Activated T-cell treated with anti-CD3 and anti-CD28 coated beads for 1 hour (primary cell): ENCODE measurements at places on chromosomes 3 and 15.

DNA sequence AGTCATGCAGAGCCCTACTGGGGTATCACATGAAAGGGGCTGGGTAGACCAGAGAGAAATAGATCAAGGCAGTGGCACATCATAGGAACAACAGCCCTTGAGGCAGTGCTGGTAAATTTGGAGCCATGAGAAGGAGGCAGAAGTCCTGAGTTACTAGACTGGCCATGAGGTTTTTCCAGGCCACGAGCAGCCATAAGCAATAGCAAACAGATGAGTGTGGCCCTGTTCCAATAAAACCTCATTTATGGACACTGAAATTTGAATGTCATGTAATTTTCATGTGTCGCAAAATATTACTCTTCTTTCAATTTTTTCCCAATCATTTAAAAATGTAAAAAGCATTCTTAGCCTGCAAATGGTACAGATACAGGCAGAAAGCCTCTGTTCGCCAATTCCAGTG lies 28.1 kb upstream of the LRRN1 start:
- no peak for DNase-seq

DNA sequence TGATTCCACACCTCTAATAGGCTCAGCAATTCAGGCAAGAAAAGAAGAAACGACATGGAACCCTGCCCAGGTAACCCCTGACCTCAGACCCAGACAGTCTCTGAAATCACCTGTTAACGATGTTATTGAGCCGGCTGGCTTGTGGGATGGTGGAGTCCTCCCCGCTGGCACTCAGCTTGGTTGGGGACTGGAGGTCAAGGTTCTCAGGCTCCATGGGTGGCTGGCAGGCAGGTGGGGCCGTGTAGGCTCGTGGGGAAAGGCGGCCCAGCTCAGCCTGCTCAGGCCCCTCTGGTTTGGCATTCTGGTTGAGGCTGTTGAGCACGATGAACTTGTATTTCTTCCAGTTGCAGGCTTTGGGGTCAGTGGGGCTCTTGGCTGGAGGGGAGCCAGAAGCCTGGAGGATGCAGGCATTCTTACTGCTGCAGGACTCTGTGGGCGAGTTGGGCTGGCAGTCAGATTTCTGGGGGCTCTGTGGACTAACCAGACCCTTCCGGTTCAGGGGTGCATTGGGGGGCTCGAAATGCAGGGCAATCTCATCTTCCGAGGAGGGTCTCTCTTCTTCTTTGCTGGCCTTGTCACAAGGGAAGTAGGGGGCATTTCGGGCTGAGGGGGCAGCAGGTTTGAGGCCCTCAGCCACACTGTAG lies 16.2 kb downstream of the BCL6 start:
- DNase-seq, result no peak

DNA sequence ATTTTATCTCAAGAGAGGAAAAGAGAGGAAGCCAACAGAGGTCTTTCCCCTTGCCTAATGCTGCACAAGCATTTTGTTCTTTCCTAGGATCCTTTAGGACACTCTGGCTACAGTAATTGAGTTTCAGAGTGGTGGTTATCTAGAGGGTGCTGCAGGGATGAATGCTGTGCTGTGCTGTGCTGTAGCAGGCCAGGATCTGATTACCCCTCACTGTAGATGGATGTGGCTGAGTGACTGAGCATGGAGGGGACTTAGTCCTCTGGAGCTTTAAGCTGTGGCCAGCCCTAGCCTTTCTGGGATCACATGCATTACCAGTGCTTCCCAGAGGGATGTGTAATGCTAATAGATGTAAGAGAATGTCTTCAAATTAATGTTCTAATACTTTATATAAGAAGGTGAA lies 94.8 kb downstream of the SLC9A9 start:
- no peak for DNase-seq

- DNase-seq, result no peak
Measured at GRCh38 chr3:445960-446359, 249.4 kb downstream of the CHL1 start.

DNA sequence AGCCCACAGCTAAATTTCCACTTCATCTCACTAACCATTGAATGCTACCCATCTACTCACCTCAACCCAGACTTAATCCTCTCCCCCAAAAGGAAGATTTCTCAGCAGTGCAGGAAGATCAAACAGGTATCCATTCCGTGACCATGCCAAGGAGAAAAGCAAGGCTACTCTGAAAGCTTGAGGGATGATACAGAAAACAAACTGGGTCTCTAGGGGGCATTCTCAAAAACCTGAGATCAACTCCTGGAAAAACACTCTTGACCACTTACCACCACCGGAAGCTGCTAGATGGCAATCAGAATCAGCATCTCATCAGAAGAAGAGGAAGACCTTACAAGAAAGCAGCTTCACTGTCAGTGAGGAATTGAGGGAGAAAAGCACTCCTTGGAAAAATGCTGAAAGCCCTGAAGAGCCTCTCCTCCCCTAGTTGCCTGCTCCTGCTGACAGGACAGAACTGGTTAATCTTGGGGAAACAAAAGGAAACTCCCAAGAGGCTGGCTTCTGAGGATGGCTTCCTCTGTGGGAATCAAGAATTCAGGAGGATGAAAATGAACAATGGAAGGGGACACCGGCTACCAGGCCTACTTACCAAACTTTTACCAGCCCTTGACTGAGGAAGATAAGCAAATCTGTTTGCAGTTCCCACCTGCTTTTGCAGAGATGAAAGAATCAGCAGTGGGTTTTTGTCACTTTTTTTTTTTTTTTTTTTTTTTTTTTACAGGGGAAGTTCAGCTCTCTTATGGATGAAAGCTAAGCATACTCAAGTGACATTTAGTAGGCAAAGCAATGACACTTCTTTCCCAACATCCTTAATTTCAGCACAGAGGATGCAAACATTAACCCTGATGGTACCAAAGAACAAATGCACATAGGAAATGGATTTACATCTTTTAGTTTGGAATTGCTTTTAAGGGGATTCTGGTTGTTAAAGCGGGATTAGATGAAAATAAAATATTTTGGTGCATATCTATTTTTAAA lies at the start of gene ATP8B4:
Gene ATP8B4, minus strand, starts transcription at position 171 of the 978 bp plus-strand sequence. CDS start 12,267 bp downstream, outside the sequence.
- DNase-seq, result no peak

- no peak for DNase-seq
Measured at GRCh38 chr15:101351736-101352135, 56.7 kb upstream of the SNRPA1 start.

DNA sequence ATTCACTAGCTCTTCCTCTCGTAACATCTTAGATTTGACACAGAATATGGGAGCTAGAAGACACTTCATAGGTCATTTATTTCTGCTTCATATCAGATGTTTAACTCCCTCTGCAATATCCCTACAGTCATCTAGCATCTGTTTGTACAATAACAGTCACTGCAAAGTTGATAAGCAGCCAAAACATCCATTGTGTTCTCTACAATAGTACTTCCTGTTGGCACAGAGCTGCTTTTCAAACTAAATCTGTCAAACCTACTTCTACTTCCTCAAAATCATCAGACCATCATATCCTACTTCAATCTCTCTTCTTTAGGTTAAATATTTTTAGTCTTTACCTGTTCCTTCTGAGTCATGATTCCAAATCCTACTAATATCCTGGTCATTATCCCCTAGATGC lies 233.2 kb downstream of the FGF12 start:
- DNase-seq, result no peak

GRCh38 chr3:79930196-79930595 lies 162.4 kb upstream of the ROBO1 start:
- no peak for DNase-seq

- DNase-seq, result no peak
Measured at GRCh38 chr3:58704745-58705144, 38.2 kb upstream of the FAM3D start.

- DNase-seq, result no peak
Measured at GRCh38 chr3:38226273-38226672, 39.3 kb upstream of the SLC22A13 start.

GRCh38 chr3:112002096-112002971 lies 3.6 kb downstream of the TAGLN3 start:
- DNase-seq, result no peak

- DNase-seq, result no peak
Measured at GRCh38 chr3:54649551-54649950, 278.3 kb downstream of the LRTM1 start.

- no peak for DNase-seq
Measured at GRCh38 chr3:69764861-69765260, 25.6 kb downstream of the MITF start.

GRCh38 chr3:159766563-159767185 lies 222.0 kb upstream of the IL12A start:
- DNase-seq, result no peak
